ENCODE measurements at places on chromosomes 3 and 15.

DNA sequence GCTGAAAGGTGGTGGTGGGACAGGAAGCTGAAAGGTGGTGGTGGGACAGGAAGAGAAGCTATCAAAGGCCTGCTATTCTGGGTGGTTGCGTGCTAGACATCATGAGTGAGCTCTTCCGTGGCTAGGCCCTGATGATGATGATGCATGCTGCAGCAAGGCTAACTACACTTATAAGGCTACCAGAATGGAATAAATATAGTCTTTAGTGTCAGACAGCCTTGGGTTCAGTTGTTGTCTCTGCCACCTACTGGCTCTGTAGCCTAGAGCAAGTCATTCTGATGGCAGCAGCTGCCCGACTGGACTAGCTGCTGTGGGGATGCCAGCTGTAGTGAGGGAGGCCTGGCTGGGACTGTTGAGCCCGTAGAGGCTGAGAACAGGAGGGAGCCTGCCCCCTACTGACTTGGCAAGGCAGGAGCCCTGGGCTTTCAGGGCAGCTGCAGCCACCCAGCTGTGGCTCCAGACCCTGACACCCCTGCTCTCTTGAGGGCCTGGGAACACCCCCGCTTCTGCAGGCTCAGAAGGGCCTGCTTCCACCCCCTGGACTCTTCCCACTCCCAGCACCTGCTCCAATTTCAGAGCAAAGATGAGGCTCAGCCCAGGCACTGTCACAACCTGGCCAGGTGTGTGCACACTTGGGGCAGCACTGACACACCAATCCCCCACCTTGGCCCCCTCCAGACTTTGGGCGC lies 21.4 kb upstream of the ZBED2 start:
- peak; percentile 62 for DNase-seq

- DNase-seq = no peak
Measured at GRCh38 chr15:99404454-99404853, 153.2 kb downstream of the LRRC28 start.

GRCh38 chr3:16300881-16301359 lies 35.9 kb downstream of the OXNAD1 start:
- DNase-seq = no peak

- DNase-seq = no peak
Measured at GRCh38 chr3:139715743-139716360, 38.1 kb upstream of the NMNAT3 start.

DNA sequence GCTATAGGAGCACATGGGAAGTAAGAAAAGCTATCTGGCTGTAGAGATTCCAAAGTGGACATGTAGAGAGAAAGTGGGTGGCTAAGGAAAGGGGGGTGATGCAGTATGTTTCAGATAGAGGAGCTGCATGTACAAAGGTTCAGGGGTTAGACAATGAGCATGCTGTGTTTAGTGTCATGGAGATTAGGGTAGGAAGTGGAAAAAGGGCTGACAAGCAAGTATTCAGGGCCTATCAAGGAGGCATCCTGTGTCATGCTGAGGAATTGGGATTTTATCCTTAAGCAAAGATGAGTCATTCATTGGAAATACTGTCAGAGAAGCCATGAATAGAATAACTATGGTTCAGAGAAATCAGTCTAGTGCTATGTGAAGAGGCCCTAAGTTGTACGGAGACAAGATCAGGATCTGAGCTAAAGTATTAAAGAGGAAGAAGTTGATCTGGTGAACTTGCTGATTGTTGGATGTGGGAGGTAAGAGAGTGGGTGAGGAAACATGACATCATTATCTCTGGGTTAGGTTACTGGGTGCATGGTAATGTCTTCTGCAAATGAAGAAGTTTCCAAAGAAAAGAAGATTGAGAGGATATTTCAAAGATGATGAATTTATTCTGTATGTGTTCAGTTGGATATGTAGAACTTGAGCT lies 176.7 kb upstream of the GOLIM4 start:
- no peak for DNase-seq

GRCh38 chr15:26848498-26848897 lies 18.4 kb upstream of the GABRA5 start:
- DNase-seq = no peak

DNA sequence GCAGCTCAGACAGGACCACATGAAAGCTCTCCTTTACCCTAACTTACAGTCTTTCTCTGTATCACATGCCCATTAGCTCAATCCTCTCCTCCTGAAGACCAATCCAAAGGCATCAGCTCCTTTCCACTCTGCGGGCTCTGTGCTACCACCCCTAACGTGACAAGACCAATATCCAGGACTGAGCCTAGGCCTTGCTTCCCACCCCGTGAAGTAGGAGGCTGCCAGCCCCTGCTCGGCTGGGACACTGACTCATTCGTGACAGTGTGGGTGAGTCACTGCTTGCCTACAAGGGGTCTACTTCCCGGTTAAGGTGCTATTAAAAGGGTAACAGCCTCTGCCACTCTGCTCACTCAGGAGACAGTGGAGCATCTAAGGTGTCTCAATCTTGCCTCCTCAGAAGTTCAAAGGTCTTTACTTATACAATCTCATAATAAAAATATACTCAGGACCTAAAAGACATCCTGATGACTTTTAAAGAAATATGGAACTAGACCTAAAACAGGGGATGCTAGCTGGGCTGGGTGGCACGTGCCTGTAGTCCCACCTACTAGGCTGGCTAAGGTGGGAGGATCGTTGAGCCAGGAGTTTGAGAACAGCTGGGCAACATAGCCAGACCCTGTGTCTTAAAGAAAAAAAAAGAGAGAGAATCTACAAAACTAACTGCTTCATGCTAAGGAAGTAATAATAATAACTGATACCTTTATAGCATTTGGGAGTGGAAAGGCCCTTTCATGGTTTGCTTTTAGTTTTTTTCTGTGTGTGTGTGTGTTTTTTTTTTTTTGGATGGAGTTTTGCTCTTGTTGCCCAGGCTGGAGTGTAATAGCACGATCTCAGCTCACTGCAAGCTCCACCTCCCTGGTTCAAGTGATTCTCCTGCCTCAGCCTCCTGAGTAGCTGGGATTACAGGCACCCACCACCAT lies 55.0 kb downstream of the TMEM44 start:
- no peak for DNase-seq

- DNase-seq = no peak
Measured at GRCh38 chr15:58503139-58504027, 71.6 kb downstream of the LIPC start.

DNA sequence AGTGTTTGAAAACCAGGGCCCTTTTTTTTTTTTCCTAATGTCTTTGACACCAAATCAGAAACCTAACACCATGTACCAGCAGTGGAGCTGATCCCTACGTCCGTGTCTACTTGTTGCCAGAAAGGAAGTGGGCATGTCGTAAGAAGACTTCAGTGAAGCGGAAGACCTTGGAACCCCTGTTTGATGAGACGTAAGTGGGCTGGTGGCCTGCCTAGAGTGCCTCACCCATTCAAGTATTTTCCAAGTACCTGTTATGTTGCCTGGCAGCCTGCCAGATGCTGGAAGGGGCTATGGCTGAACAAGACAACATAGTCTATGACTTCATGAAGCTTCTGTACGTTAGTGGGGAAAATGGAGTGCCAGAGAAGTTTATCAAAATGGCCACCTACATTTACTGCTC lies 39.7 kb downstream of the ESYT3 start:
- DNase-seq = no peak

DNA sequence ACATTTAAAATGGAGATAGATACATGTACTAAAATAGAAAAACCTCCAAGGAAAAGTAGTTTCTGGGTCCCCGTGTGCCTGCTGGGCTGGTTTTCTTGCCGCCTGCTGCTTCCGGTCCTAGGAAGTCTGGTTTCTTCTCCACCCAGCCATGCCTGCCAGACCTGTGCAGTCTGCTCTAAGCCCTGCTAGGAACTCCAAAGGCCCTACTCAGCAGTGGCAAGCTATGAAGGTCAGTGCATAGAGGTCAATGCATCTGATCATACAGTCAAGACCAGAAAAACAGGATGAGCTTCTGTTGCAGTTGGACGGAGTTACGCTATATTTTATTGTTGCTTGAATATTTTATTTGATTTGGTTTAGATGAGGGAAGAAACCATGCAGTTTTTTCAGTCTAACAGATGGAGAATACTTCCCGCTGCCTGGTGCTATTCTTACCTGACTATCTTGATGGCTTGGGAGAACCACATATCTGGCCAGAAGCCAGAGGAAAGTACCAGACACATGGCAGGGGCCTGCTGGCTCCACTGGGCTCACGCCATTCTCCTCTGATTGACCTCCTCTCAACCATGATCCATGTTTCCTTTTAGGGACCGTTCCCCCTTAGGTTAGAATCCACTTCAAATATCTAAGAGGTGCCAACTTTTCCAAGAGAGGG lies 226.8 kb upstream of the ST8SIA2 start:
- no peak for DNase-seq

- no peak for DNase-seq
Measured at GRCh38 chr3:193095366-193095765, 145.7 kb upstream of the PLAAT1 start.

DNA sequence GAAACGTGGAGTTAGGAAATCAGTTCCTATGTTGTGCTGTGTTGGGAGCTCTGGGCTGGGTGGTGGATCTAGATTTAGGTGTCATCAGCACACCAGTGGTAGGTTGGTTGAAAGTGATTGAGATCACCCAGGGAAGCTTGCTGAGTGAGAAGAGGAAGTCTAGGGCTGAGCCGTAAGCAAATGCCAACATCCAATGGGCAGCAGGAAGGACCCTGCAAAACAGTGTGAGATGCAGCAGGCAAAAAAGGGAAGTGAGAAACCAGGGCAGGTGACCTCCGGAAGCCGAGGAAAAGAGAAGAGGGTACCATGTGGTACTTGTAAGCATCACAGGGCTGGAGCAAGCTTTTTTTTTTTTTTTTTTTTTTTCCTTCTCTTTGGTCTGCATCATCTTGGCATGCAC lies 15.9 kb upstream of the COPG1 start:
- peak; percentile 83 for DNase-seq

- no peak for DNase-seq
Measured at GRCh38 chr15:42903388-42904324, 16.9 kb downstream of the TTBK2 start.

DNA sequence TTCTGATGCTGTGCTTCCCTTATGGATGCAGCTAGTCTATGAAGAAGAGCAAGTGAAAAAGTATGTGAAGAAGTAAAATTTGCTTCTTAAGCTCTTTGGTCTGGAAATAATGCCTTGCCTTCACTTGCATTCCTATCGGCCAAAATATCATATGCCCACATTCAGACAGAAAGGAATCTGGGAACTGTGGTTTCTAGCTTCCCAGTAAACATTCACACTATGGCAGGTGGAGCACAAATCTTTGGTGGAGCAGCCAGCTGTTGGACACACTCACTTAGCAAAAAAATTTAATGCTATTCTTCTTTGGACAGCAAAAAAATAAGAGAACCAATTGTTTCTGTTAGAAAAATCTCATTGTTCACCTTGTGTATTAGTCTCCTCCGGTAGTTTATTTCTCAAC lies 12.3 kb upstream of the COL6A6 start:
- no peak for DNase-seq

- no peak for DNase-seq
Measured at GRCh38 chr15:81304226-81304625, 19.7 kb downstream of the STARD5 start.

DNA sequence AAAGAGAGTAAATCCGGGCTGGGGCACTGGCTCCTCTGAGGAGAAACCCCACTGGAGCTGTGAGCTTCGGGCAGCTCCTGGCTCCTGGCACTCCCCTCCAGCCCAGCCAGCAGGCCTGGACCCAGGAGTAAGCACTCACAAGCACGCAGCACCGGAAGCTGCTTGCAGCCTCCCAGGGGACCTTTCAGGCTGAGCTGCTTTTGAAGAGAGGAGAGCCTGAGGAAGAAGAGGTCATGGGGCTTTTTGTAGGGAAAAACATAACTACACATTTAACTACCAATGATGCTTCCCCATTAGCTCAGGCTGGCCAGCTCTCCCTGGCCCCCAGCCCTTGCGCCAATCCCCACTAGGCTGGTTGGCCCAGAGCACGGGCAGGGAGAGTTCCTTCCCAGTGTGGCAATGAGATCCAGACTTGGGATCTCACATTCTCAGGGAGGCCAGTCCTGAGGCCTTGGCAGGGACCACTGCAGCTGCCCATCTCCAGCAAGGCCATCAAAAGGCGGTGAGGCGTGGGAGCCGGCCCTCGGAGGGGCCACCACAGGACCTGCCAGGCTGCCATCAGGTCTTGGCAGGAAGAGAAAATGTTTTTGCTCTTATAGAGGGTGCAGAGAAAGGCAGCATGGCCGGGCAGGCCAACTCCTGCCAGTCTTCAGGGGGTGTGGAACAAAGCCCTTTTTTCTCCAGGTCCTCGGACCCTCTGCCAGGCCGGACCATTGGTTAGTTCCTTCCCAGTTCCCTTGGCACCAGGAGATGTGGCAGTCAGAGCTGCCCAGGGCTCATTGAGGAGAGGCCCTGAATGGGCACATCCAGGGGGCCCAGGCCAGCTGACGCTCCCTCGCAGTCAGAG lies 41.5 kb upstream of the MFGE8 start:
- no peak for DNase-seq

GRCh38 chr3:64890006-64890405 lies 202.2 kb upstream of the ADAMTS9 start:
- no peak for DNase-seq

DNA sequence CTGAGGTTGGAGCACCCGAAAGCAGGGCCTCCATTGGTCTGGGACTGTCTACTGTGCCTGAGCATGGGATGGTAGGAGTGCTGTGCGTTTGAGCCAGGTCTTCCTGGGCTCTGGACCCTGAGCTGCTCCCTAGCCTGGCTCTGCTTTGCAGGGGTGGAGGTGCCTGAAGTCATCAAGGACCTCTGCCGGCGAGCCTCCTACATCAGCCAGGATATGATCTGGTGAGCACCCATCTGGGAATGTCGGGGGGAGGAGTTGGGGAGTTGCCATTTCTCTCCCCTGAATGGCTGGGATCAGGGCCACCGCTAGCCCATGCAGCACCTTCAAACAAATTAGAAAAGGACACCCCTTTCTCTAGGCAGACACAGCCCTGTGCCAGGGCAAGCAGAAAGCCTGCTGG lies 20.7 kb downstream of the DUOX1 start:
- no peak for DNase-seq

DNA sequence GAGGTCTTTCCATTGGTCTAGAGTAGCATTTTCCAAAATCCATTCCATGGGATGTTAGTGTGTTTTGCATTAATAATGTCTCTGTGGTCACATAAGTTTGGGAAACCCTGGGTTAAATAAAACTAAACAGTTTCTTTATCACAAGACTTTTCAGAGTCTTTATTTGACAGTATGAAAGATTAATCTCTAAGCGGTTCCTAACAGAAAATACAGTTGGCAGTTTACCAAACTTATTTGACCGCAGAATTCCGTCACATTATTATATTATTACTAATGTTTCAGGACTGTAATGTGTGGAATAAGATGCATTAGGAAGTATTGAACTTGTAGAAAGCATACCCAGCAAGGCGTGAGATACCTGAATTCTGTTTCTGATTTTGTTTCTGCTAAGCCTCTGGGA lies 71.5 kb upstream of the ADAMTSL3 start:
- DNase-seq = no peak

DNA sequence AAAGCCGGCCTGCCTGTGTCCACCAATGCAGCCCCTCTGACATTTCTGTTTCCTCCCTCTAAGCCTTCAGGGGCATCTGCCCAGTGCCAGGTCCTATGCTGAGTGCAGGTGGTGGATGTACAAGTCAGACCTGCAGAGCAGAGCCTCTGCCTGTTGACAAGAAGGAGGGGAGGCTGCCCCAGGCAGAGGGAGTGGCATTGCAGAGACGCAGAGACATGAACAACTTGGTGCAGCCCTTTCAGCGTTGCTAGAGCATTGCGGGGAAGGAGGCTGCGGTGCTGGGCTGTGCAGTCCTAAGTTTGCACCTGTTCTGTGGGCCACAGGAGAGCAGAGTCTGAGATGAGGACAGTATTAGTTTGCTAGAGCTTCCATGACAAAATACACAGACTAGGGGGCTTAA lies 65.2 kb downstream of the LSM3 start:
- DNase-seq = no peak

GRCh38 chr15:93553167-93553935 lies 464.3 kb upstream of the RGMA start:
- no peak for DNase-seq

GRCh38 chr3:169203631-169204550 lies 459.6 kb downstream of the MECOM start:
- no peak for DNase-seq

Data from stimulated activated naive B cell treated with anti-CD40 and anti-IgM and Interleukin-4, amounts not matched to agents 10 μg/mL and 1 μg/mL and 100 μg/mL, for 72 hours (primary cell).